CD4-positive, alpha-beta T cell treated with Interleukin-1 beta for 1 hour (primary cell): ENCODE measurements at places on chromosomes 7 and 10.

DNA sequence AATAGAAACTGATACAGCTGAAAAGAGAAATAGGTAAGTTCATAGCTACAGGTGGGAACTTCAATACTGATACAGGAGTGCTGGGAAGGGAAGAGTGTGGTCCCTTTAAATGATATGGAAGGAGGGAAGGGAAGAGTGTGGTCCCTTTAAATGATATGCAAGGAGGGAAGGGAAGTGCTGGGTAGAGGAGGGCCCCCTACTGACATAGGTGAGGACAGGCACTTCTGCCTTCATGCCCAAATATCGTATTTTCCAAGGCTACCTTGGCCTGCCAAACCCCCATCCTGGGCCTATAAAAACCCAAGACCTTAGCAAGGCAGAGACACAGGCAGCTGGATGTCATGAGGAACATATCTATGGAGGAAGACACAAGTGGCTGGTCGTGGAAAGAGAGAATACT, 92.3 kb downstream of the MAGI2 start:
- DNase-seq: no peak

GRCh38 chr10:119441921-119442757, 100.4 kb downstream of the RGS10 start:
- DNase-seq: no peak

DNA sequence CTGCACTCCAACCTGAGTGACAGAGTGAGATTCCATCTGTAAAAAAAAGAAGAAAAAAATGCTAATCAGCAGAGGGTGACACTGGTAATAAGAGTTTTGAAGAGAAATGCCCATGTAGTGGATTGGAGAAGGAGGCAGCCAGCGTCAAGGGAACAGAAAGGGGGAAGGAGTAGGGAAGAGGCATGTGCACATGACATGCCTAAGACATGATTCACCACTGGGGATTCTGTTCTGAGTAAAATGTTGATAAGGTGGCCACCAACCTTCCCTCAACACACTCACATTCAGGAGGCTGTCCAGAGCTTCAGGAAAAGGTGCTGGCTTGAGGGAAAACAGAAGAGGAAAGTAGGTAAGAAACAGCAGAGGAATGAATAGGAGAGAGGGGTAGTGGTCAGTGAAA, 39.9 kb downstream of the AKR1D1 start:
- DNase-seq: no peak

DNA sequence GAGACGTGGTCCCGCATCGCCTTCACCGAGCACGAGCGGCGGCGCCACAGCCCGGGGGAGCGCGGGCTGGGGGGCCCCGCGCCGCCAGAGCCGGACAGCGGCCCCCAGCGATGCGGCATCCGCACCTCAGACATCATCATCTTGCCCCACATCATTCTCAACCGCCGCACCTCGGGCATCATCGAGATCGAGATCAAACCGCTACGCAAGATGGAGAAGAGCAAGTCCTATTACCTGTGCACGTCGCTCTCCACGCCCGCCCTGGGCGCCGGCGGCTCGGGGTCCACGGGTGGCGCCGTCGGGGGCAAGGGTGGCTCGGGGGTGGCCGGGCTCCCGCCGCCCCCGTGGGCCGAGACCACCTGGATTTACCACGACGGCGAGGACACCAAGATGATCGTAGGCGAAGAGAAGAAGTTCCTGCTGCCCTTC, 737 bp downstream of the CNNM2 start:
- DNase-seq: no peak

DNA sequence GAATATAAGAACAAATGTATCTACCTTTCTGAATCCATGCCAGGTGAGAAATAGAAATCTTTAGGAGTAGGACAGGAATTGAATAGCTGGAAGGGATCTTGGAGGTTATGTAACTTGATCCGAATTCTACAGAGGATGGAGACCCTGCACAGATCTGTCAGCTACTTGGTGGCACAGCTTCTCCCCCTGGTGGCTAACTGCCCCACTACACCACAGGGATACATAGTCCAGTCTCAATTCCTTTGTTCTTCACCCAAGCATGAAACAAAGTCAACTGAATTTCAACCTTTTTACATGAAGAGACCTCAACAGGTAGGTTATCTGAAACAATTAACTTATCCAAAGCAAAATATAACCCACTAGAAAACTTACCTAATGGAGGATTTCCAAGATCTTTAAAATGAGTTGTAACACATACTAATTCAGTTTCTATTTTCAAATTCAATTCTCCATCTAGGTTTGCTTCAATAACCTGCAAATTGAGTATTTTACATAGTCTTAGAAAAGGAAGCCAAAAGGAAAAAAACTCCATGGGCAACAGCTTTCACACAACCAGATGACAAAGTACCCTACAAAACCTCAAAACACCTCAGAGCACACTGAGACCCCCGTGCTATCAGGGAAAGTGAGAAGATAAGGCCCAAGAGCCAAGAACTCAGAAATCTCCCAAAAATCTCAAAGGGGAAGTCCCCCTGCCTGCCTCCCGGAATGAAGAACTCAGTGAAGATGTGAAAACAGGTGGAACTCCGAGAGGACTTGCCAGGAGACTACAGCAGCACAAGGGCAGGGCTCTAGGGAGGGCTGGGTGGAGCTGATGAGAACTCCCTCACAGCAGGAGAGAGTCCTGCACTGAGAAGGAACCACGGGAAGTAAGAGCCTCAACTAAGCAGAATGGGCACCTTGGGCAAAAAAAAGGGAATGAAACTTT, 10.3 kb downstream of the HUS1 start:
- peak; percentile 45 for DNase-seq

DNA sequence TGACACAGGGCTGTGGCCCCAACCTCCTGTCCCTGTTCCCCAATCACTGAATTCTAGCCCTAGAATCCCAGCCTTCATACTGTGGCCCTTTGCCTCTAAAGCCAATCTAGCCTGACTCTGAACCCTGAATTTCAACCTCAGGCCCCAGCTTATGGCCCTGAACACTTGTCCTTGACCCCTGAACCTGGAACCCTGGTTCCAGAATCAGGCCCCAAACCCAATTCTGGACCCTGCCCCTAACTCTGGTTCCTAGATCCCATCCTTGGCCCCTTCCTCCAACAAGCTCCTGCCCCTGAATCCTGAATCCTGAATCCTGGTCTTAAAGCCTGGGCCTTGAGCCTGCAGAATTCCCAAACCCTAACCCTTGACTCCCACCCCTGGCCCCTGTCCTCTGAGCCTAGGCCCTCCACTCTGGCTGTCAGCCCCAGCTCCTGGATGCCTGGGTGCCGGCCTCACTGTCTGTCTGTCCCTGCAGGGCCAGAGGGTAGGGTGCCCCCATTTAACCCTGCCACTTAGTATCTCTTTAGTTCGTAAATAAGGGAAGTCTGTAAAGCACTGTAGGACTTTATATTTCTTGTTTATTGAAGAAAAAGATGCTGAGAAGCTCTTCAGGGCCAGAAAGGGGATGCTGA, 1.3 kb downstream of the INPP5A start:
- DNase-seq: no peak

- DNase-seq: no peak
These were observed 10.5 kb downstream of the DDC start for GRCh38 chr7:50554431-50555322.

- DNase-seq: no peak
These were observed 90.0 kb downstream of the SLIT1 start for GRCh38 chr10:97095701-97096260.

DNA sequence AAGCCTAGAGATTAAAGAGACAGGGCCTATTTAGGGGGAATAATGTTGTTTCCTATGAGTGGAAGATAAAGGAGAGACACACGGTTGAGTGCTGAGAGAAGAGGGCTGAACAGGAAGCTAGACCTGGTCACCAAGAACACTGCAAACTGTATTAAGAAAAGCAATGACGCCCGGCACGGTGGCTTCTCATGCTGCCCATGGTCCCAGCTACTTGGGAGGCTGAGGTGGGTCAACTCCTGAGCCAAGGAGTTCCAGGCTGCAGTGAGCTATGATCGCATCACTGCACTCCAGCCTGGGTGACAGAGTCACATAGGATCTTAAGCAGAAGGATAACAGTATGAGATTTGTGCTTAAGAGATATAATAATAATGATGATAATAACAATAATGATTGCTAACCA, 19.7 kb upstream of the OTUD1 start:
- DNase-seq: no peak

- DNase-seq: no peak
These were observed 34.2 kb downstream of the CYP17A1 start for GRCh38 chr10:102802920-102803534.

- peak; percentile 13 for DNase-seq
These were observed 31.5 kb downstream of the MBL2 start for GRCh38 chr10:52740913-52741675.

DNA sequence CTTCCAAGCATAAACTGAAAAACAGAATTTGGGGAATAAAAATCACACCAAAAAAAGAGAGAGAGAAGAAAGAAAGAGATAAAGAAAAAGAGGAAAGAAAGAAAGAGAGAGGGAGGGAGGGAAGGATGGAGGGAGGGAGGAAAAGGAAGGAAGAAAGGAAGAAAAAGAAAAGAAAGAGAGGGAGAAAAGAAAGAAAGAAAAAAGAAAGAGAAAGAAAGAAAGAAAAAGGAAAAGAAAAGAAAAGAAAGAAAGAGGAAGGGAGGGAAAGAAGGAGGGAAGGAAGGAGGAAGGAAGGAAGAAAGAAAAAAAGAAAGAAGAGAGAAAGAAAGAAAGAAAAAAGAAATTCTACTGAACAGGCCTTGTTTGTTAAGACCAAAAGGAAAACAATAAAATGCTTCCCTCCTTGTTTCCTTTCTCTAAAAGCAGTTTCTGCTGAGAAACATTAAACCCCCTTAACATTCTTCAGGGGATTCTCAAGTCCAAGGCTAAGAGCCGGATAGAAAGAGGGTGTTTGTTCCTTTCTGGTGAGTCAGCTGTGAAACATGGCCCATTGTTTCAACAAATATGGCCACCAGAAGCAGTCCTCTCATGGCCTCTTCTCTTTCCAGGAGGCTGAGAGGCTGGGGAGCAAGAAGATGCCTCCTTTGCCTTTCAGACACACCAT, 46.9 kb upstream of the GPAM start:
- DNase-seq: no peak

GRCh38 chr10:128058750-128059134, 67.5 kb downstream of the MKI67 start:
- no peak for DNase-seq

DNA sequence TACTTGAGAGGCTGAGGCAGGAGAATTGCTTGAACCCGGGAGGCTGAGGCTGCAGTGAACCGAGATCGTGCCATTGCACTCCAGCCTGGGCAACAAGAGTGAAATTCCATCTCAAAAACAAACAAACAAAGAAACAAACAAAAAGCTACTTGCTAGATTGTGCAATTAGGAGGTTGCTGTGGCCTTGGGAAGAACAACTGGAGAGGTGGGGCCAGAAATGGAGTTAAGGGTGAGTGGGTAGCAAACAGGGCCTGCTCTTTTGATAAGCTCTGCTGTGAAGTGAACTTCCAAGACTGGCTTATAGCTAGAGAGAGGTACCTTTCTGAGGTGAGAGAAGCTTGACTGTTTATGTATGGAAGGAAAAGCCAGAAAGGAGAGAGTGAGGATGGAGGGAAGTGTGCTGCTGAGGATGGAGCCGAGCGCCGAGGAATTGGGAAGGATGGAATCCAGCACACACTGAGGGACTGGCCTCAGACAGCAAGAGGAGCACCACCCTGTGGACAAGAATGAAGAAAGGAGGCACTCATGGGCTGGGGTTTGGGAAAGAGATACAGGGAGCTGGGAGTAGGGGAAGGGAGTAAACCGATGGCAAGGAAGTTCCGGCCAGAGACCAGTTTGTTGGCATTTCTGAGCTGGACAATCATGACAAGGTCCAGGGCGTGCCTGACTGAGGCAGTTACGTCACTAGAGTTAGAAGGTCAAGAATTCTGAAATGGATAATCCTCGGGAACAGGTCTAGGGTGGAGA, 7.0 kb upstream of the RPEL1 start:
- no peak for DNase-seq

DNA sequence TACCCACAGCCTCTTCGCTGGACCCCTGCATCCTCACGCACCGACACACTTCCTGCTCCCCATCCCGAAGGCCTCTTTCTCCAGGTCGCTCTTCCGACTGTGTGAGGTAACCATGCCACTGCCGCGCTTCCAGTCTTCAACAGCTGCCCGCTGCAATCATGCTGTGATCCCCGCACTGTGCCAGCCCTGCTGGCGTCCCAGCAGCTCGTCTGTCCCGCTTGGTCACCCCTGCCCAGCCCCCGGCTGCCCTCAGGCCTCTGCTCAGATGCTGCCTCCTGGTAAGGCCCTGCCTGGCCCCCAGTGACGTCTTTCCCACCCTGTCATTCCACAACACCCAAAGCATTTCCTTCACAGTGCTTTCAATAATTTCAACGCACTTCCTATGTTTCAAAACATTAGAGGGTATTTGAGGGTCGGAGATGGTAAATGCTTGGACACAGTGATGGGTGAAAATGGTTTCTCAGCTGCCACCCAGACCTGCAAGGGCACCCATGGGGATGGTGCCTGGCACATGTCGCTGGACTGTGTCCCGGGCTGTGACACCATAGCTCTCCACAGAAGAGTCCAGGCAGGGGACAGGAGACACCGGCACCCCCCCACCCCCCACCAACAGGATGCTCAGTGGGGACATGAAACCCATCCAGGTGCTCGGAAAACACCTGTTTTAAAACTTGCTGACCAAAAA, 125.2 kb downstream of the MAD1L1 start:
- DNase-seq: no peak

DNA sequence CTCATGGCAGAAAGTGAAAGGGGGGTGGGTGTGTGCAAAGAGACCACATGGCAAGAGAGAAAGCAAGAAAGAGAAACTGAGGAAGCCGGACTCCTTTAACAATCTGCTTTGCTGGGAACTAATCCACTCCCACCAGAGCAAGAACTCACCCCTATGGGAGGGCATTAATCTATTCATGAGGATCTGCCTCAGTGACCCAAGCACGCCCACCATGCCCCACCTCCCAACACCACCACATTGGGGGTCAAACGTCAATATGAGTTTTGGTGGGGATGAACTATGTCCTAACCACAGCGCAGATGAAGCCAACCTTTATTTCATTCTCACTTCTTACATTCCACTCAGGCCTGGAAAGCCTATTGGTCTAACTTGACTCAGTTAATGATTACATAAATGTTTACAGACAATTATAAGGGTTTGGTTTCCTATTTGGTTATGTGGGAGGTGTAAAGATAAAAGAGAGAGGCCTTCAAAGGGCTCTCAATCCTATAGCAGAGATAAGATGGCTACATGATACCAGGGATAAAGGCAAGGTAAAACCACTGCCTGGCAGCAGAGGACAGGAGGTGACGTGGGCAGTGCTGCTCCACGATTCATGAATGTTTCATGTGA, 601.8 kb downstream of the PARD3 start:
- DNase-seq: no peak
